Amygdala (tissue), 56 donors: ENCODE measurements at places on chromosomes 3 and 15.

GRCh38 chr3:94246171-94246570, 183.3 kb downstream of the NSUN3 start:
- no peak for DNase-seq

- no peak for DNase-seq
These were observed 41.9 kb upstream of the SLC41A3 start for GRCh38 chr3:126125781-126126251.

DNA sequence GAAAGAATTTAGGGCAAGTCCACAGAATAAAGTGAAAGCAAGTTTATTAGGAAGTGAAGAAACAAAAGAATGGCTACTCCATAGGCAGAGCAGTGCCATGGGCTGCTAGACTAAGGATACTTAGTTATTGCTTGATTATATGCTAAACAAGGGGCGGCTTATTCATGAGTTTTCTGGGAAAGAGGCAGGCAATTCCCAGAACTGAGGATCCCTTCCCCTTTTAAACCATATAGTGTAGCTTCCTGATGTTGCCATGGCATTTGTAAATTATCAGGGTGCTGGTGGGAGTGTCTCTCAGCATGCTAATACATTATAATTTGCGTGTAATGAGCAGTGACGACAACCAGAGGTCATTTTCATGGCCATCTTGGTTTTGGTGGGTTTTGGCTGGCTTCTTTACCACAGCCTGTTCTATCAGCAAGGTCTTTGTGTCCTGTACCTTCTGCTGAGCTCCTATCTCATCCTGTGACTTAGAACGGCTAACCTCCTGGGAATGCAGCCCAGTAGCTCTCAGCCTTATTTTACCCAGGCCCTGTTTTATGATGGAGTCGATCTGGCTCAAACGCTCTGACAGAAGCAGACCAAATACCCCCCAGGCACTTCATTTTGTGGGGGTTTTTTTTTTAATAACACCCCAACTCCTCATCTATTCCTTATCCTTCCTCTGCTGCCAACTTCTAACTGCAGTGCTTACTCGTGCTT, 103.0 kb upstream of the RARB start:
- no peak for DNase-seq

DNA sequence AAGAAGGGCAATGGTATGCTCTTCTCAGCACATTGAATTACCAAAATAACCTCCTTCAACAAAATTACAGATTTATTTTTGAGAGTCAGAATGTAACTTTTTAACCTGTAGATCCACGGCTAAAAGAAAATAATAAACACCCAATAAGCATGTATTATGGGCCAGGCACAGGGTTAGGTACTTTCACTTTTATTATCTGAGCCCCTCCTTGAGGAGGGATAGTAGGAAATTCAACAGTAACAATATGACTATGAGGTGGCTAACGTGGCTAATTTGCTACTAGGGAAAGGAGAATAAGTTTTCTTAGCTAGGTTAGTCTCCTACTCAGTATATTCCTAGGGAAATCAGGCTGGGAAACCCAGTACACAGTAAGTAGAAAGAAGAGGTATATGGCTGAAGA, 306.9 kb downstream of the GAP43 start:
- DNase-seq, result no peak

DNA sequence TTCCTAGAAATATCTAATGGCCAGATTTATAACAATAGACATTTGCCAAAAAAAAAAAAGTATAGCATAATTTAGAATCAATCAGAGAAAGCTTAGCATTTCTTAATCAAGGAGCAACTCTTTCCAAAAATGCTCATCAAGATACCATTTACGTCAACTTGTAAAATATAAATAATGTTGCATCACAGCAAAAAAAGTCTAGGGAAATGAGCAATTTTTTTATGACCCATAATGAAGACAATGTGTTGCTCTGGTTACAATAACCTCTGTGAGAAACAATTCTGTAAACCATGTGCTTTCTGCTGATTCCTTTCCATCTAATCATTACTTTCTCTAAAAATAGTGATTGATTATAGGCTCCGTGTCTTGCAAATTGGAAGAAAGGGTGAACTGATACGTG, 36.3 kb downstream of the KBTBD8 start:
- DNase-seq, result no peak

DNA sequence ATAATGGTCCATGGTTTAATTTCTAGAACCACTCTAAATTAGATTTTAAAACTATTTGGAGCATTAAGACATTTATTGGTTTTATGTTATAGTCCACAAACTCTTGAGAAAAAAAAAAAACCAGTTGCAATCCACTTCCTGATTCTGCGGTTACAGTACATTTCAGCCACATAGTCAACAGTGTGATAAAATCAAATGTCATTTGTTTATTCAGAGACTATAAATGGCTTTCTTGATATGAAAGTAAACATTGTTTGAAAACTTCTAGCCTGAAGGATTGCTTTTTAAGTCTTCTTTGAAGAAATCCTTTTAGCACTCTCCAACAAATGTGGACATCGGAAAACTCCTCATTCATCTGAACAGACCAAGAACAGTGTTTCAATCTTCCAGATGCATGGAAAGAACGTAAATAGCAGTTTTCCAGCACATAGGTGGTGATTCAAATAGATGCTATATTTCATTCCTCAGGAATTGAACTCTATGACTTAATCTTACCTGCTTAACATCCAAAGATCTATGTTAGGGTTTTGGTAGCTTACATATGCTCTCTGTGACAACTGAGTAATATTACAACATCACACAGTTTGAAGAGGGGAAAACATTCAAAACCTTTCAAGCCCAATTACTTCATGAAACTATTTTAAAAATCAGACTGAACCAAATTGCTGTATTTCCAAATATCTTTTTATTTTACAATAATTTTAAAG, 87.8 kb upstream of the UBE2E2 start:
- no peak for DNase-seq

DNA sequence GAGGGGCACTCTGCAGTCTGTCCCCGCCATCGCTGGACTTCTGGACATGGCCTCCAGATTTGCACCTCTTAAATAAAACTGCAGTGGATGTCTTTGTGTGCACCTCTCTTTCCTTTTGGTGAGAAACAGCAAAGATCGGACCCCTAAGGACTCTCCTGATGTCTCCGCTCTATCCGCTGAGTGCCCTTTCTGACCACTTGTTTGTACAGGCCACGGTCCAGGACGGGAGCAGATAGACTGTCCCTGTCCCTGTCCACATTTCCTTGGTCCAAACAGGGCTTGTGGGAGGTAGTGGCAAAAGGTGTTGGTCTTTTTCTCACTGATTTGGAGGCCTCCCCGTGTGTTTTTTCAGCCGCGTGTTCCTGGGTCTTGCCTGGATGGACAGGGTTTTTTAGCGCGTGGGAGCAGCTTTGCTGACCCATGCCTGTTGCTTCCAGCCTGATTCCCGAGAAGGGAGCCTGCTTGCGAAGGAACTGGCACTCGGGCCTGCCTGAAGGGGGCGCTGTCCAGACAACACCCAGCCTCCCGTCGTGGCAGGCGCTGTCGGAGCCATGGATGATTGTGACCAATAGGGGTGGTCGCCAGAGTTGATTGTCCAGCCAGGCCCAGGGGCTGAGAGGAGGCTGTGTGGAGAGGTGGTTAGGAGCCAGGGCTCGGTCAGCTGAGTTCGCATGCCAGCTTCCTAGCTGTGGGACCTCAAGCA, 13.2 kb upstream of the STAB1 start:
- DNase-seq, result no peak

DNA sequence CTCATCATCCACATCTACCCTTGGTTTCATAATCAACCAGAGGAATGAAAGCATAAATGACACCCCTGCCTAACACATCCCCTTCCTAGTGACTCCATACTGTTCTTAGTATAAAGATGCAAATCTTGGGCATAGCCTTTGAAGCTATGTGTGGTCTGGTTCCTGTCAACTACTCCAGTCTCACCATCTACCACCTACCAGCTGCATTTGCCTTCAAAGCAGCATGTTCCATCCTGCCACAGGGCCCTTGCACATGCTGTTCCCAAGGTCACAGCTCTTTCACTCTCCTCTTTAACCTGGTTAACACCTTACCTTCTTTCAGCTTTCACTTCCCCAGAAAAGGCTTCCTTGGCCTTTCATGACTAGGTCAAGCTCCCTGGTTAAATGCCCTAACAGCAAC, 62.3 kb upstream of the ARHGEF3 start:
- DNase-seq, result no peak

GRCh38 chr3:124149771-124150170, 157.8 kb upstream of the ROPN1 start:
- DNase-seq, result no peak

DNA sequence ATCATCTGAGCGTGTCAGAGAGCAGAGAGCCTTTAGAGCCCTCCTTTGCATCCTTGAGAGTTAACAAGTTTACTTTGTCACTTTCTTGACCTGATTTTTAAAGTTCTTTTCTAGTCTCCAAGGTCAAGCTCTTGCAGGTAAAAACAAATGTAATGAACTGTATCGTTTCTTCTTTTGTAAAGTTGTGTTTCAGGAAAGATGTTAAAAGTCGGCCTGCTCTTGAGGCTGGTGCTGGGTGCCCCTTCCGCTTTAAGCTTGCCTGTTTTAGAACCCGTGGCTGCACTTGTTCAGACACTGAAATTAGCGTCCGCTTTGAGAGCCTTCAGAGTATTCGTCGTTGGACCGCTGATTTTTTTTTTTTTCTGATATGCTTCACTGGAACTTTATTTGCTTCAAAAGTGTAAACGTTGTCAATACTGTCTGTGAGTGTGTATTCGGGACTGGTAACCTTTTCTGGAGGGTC, 52.6 kb upstream of the ULK4 start:
- DNase-seq, result no peak
